ENCODE measurements at places on chromosomes 6 and 20. TPM values are rescaled to one million over a fixed set of nuclear protein-coding genes. Genes with fewer than 3 reads are reported as not detected.

Gene TAP2
- polyA plus RNA-seq, result 12.2 TPM

DNA sequence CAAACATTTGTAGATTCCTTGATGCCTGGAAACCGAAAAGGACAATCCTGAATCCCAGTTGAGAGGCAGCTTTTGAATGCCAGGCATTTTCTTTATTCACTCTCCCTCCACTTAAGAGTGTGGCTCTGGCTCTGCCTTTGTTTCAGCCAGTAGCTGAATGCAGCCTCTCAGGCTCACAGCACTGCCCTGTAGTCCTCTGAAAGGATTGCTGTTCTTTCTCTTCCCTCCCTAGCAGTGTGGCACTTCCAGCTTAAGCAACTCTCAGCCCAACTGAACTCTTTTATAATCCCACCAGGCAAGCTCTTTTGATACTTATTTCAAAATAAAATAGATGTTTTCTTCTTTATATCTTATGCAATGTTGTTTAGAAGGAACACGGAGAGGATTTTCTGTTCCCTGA lies 415.6 kb downstream of the GJA1 start:
- DNase-seq, result no peak

Gene ZNF391
- 10.1 TPM for polyA plus RNA-seq

Gene PNLDC1
- 1.3 TPM for polyA plus RNA-seq

- DNase-seq, result no peak
These were observed 43.2 kb downstream of the PPP1R3G start for GRCh38 chr6:5128351-5128750.

- no peak for DNase-seq
These were observed 374.1 kb downstream of the CD109 start for GRCh38 chr6:74070091-74070490.

DNA sequence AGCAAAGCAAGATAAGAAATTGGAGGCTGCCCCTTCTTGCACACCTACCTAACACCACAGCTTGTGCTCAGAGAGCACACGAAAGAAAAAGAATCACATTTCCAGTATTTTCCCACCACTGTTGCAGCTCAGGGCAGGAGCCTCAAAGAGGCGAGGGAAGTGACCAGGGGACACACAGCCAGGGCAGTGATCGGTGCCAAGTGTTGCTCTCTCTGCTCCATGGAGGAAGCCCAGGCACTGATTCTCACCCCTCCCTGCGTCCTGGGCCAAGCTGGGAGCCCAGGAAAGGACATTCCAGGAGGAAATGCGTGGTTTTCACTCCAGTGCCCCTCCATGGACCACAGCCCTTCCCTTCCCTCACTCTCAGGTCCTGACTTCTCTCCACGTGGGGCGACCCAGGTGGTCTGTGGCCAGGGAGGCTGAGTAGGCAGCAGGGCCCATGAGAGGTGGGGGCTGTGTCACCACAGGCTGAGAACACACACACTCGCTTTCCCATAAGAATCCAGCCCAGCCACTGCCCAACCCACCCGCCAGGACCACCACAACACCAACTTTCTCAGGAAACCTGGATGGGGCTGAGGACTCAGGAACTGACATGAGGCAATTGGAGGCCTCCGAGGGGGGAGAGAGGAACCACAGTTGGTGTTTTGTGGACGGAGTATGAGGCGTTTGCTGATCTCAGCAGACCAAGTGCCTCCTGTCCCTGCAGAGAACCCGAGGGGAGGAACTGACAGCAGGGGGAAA lies 81.7 kb upstream of the MAFB start:
- DNase-seq, result no peak

GRCh38 chr6:165231581-165232561 lies 77.5 kb downstream of the C6orf118 start:
- DNase-seq, result peak; percentile 43

Gene EYA2
- 0.67 TPM for polyA plus RNA-seq
